ENCODE measurements at places on chromosomes 7 and 10.
A peak's percentile ranks its signal among the peaks of the same experiment; 100 is the strongest.

DNA sequence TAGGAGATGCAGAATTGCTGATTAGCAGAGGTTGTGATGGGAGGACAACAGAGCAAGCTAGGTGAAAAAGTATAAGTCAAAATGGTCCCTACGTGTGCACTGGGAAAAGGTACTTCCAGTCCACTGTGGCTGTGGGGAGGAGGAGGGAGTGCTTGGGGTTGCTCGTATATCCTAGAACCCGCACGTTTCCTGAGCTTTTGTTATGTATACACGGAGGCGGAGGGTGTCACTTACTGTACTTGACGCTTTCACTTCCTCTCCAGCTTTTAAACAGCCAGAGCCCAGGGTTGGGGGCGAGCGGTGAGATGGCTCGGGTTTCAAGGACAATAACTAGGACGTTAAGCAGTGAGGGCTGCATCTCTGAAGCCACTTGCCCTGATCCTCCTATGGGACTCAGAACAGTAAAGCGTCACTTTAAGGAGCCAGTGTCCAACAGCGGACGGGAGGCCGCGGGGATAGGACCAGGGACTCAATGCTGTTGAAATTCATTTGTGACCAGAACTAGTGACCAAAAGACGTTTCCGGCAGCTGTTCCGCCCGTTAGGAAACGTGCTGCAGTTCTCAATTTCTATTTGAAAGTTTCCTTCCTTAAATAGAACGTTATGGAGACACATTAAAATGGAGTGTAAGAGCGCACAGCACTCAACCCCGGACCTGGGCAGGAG lies 985 bp upstream of the ETV1 start:
- DNase-seq, result peak; percentile 40

DNA sequence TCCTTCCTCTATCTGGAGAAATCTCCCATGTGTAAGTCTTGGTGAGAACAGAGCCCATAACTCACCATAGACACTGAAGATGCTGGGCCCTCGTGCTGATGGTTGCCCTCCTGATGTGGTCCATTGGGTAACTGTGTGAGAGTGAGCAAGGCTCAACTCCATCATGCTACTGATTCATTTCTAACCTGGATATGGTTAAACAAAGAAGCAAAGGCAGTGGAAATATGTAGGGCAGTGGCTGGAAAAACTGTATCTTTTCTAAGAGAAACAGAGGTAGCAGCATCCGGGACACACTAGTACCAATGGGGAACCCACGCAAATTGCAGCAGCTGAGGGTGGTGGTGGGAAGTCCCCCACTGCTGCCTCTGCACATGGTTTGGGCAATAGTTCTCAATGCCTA lies 221.7 kb downstream of the KLF6 start:
- DNase-seq, result no peak

GRCh38 chr10:20858292-20859124 lies 38.6 kb downstream of the NEBL start:
- peak; percentile 15 for DNase-seq

DNA sequence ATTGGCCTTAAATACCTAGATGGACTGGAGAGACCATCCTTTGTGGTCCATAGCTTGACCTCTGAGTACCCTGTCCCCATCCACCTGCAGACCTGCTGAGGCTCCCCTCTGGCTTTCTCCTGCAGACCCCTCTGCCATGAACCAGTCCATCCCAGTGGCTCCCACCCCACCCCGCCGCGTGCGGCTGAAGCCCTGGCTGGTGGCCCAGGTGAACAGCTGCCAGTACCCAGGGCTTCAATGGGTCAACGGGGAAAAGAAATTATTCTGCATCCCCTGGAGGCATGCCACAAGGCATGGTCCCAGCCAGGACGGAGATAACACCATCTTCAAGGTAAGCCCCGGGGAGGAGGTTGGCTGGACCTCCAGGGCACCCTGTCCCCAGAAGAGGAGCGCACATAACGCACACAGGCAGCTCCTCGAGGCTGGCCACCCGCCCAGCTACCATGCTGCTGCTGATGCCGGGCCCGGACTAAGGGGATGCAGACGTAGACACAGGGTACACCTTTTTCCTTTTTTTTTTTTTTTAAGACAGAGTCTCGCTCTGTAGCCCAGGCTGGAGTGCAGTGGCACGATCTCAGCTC lies 4.3 kb downstream of the IRF5 start:
- DNase-seq, result no peak

DNA sequence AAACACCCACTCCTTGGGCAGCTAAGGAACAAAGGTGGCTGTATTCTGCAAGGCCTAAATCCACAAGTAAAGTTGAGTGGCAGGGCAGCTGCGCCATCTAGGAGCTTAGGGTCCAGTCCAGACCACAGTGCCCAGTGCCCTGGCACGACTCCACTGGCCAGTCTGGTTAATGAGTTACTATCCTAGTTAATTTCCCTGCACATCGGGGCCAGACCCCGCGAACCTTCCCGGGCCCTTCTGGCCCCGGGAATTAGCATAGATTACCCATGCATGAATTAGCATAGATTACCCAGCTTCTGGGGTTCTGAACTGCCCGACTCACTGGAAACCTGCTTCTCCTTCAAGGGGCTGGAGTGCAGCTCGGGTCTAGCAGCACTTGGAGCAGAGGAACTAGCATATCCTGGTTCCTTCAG lies 3.2 kb upstream of the EMX2 start:
- DNase-seq, result no peak

DNA sequence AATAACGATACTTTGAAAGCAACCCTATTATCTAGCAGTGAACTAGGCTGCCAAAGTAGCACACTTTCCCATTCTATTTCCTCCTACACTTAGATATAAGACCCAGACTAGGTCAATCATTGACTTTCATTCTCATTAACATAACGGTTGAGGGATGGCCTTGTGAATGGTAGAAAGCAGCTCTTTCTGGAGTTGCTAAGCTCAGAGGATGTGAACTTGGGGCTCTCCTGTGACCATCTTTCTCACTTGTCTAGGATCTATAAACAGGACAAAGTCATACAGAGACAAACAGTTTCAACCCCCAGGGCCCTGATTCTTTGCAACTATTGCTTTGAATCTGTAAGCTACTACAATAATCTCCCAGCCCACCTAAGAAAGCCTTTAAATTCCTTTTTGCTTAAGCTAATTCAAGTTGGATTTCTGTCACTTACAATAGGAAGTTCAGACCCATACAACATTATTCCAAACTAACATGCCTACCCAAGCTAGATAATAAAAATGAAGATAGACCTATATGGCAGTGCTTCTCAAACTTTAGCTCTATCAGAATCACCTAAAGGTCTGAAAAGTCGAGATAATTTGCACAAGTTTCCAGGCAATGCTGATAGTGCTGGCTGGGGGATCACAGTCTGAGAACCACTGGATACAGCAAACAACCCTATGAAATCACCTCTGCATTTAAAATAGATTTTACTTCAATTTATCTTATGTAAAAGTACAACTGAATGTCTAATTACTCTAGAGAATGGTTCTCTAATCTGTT lies 16.7 kb downstream of the P4HA1 start:
- peak; percentile 82 for DNase-seq

DNA sequence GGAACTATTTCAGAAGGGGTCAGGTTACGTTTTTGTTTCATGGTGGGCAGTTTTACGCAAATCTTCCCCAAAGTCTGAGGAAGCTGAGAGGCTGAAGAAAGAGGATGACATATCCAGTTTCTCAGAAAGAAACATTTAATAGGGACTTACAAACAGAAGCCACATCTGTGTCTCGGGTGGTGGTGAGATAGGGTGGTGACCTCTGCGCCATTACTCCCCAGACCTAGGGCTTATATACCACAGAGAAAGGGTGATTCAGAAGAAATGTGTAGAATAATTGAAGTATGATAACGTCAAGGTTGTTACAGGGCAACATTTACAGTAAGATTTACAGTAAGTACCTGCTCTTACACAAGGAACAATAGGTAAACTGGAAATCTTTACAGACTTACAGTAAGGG lies 43.0 kb upstream of the RELN start:
- DNase-seq, result no peak

DNA sequence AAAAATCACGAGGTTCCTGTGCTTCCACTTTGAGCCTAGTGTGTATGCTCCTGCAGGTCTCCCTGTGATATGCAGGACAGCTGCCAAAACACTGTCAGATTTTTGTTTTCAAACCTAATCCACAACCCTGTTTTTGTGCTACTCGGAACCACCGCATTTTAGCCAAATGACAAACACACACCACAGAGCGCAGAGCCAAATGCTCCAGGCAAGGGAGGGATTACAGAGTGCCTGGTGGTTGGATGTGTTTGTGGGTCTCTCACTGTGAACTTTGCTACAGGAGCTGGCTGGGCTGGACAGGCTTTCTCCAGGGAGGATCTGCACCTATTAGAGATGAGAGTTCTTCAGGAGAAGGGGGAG lies 5.7 kb upstream of the RBM28 start:
- no peak for DNase-seq

- DNase-seq, result no peak
Observed at GRCh38 chr10:52597189-52597863, 175.3 kb downstream of the MBL2 start.

GRCh38 chr7:93374345-93374940 lies 142.3 kb downstream of the VPS50 start:
- peak; percentile 45 for DNase-seq

- no peak for DNase-seq
Observed at GRCh38 chr7:102412548-102412947, 16.4 kb downstream of the PRKRIP1 start.

DNA sequence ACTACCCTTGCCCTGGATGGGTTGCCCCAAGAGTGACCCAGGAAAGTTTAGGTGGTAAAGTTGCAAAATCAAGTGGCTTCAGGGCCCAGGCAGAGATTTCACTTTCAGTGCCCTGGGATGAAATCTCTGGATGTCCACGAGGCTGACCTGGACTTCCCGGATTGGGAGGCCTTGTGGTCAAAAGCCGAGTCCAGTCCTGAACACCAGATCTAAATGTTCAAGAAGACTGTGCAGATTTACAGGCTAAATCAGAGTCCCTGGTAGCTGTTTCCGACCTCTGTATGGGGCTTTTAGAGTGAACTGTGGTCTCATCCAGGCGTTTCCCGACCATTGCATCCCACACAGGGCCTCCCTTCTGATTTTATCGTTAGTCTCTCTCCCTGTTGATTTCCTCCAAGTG lies 95.3 kb downstream of the WDR11 start:
- no peak for DNase-seq

DNA sequence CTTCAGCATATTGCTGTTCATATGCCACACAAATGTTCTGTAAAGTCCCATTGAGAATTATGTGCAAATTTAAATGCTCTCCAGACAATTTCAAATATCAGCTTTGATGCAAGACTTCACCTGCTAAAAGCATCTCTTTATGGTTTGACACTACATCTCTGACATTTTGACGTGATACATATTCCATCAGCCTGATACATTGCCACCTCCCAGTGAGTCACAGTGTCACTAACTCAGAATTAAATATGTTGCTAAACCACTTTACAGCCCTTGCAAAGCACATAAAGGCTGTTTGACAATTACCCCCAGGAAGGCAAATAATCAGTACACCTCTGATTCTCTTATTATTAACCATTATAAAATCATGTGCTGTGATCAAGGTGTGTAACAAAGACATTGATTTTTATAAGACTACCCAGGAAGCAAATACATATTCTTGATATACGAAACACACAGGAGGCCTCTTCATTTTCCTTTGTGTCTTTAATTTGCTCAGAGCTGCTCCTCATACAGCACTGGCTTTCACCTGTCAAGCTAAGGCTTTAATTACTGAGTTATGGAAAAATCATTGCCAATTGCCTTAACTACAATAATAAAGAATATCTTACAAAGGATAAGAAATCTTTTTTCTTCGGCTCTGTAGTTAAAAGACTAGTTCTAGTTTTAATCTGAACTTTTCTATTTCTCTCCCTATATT lies 547.5 kb upstream of the C7orf33 start:
- DNase-seq, result no peak

GRCh38 chr7:604884-605531 lies 85.4 kb upstream of the PDGFA start:
- peak; percentile 34 for DNase-seq

DNA sequence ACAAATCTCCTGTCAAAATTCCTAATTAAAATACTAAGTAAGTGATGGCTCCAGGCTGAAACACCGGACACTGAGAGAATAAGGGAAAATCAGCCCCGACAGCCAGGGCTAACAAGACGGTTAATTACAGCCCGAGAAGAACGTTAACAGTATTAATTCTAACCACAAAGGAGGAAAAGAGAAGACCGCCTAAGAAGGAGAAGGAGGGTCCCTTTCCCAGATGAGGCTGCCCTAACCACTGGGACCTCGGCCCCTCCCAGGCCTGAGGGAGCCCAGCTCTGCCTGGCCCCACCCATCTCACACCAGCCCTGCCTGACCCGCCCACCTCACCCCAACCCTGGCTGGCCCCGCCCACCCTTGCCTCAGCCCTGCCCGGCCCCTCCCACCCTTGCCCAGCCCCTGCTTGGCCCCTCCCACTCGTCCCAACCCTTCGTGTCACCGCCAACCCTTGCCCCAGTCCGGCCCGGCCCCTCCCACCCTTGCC lies 51.3 kb downstream of the PWWP2B start:
- DNase-seq, result peak; percentile 28

Measured in GM12865 (cell line).